ENCODE measurements at places on chromosomes 5 and 9.

- no peak for DNase-seq
Observed at GRCh38 chr5:154518438-154518867, 40.4 kb upstream of the HAND1 start.

GRCh38 chr5:141811287-141812155, 66.7 kb downstream of the PCDH1 start:
- peak; percentile 7 for DNase-seq

GRCh38 chr5:29811914-29812679, 1381.4 kb upstream of the CDH6 start:
- no peak for DNase-seq

DNA sequence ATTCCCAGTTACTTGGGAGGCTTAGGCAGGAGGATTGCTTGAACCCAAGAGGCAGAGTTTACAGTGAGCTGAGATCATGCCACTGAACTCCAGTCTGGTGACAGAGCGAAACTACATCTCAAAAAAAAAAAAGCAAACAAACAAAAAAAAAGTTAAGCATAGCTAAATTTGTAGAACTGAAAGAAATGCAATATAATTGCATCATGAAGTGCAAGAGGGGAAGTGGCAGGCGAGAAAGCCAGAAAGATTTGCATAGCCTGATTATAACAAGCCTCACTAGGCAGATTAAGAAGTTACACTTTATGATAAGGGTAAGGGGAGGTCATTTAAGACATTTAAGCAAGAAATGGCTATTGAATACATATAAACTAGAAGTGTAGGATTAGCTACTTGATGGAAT, 187.1 kb downstream of the EDIL3 start:
- DNase-seq = no peak

GRCh38 chr5:113489299-113489698, 1.0 kb upstream of the MCC start:
- DNase-seq = no peak

- DNase-seq = no peak
Observed at GRCh38 chr9:117644932-117645636, 59.1 kb upstream of the TLR4 start.

- no peak for DNase-seq
Observed at GRCh38 chr5:111675201-111675934, 81.6 kb downstream of the NREP start.

DNA sequence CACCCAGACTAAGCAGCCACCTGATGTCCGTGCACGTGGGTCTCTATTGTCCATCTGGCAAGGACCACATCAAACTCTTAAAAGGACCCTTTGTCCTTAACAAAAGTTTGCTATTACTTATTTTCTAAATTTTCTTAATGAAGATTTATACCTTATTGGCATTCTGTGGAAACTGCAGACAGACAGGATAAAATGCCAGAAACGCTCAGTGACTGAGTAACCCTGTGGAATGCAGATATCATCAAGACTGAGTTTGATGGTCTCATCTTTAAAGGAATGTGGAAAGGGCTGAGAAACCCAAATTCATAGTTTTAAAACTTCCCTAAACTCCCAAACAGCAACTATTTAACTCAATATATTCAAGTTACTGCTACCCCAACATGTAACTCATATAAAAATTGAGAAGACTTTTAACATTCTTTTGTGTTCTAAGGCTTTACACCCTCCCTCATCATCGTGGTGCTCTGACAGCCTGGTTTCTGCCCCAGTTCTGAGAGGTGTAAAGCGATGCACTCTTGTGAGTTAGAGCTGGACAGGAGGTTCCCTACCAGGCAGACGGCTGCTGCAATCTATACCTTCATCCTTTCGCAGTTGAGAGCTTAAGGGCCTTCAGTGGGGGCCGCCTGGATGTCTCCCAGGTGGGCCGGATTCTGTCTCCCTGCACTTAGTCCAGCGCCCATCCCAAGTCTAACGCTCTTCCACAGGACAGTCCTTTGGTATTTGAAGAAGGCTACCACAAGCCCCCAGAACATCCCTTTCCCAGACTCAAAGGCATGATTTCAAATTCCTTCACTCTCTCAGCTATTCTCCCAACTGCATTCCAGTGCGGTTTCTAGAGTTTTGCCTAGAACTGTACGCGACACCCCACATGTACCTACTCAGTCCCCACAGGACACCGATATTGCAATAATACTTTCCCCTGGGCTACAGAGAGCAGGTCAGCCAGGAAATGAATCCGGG, 68.9 kb downstream of the DAP start:
- no peak for DNase-seq

DNA sequence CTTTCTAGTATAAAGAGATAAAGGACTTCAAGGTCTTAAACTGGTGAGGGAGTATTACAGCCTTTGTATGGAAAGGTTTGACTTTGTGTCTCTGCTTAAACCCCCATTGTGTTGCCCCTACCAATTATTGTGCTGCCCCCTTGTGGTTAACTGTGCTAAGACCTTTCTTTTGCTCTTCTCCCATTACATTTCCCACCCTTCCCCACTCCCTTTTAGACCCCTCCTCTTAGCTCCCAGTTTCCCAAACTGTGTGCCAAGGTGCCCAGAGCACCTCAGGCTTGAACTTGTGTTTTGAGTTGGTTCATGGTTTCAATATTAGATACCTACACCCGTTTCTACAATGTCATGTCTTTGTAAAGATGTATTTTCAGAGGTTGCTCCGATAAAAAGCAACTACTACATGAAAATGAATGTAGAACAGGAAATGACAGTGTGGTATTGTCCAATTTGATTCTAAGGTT, 2.9 kb downstream of the JAK2 start:
- DNase-seq = peak; percentile 66

- no peak for DNase-seq
Observed at GRCh38 chr9:134694714-134695113, 53.1 kb downstream of the COL5A1 start.

DNA sequence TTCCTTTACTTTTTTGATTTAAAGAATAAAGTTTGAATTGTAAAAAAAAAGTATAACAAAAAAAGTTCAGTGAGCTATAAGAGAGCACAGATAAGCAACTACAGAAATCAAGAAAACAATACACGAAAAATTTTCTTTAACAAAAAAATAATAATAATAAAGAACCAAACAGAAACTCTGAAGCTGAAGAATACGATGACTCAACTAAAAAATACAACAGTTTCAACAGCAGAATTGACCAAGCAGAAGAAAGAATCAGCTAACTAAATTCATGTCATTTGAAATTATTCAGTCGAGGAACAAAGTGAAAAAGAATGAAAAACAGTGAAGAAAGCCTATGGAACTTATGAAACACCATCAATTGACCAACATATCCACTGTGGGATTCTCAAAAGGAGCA, 177.7 kb downstream of the NDUFS4 start:
- no peak for DNase-seq

- DNase-seq = no peak
Observed at GRCh38 chr5:146860213-146860893, 18.2 kb downstream of the PPP2R2B start.

DNA sequence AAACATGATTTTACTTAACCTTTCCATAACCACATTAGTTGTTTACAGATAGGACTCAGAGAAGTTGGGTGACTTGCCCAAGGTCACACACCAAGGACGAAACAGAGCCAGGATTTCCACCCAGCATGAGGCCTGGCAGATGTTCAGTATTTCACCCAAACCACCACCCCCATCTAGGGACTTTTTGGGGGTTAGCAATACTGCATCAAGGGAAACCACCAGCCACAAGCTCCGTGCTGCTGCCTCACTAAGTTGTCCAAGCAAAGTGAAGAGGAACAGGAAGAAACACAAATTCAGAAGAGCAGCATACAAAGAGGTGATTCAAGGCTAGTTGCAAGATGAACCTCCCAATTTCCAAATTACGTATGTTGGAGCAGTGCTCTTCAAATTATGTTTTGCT, 219.6 kb upstream of the RORB start:
- DNase-seq = no peak

DNA sequence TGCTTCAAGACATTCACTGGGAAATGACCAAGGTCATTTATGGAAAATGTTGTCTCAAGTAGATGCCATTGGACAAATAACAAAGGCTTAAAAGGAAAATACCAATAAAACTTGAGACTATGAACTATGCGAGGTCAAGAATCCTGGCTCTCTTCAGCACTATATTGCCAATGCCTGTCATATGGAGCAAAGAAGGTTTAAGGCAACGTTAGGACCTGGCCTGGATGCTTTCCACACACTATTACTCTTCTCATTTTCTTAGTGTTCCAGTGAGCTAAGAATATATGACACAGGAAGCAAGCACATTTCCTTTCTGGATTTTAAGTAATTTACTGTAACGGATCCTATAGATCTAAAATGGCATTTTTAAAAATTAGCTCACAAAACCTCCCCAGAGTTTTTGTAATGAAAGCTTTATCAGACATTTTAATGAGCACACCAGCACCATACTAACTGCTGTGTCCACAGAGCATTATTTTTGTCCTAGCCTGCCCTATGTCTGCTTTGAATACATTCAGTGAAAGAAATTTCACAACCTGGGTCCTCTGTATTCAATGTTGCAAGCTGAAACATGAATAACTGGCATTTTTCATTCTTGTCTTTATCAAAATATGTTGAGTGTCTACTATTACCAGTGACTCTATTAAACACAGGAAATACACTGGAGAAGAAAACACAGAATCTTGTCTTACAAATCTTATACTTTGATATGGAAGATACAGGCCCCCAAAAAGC, 315.6 kb downstream of the CETN3 start:
- DNase-seq = no peak

- no peak for DNase-seq
Observed at GRCh38 chr5:139710319-139711066, 62.3 kb downstream of the CXXC5 start.

GRCh38 chr5:138054847-138055558, 22.1 kb upstream of the FAM13B start:
- DNase-seq = no peak

- peak; percentile 46 for DNase-seq
Observed at GRCh38 chr9:75866273-75866871, 24.1 kb upstream of the PCSK5 start.

GRCh38 chr5:17448877-17449276, 49.2 kb upstream of the TAF11L2 start:
- DNase-seq = no peak

- no peak for DNase-seq
Observed at GRCh38 chr5:56900395-56900794, 9.0 kb upstream of the SETD9 start.

DNA sequence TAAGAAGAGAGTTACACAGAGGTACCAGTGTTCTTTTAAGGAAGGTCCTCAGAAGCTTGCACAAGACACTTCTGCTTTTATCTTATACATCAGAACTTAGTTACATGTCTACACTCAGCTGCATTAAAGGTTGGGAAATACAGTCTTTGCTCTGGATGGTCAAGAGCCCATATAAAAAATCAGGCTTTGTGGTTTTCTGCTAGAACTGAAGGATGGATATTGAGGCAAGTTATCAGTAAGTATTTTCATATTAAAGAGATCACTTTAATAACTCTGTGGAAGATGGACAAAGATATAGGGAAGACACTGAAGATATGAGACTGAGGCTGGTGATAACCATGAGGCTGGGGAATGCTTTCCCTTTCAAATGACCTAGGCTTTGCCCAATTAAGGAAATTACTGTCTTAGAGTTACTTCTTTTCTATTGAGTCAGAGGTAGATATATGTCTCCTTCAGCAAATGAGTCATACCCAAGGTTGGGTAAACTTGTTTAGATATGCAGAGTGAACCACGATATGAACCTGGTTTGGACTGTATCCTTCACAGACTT, 87.0 kb upstream of the TNC start:
- no peak for DNase-seq

GRCh38 chr5:140072812-140073211, 29.7 kb upstream of the NRG2 start:
- no peak for DNase-seq

GRCh38 chr5:77906806-77907205, 130.7 kb upstream of the TBCA start:
- no peak for DNase-seq

- DNase-seq = no peak
Observed at GRCh38 chr5:55591686-55592085, 56.9 kb upstream of the PLPP1 start.

DNA sequence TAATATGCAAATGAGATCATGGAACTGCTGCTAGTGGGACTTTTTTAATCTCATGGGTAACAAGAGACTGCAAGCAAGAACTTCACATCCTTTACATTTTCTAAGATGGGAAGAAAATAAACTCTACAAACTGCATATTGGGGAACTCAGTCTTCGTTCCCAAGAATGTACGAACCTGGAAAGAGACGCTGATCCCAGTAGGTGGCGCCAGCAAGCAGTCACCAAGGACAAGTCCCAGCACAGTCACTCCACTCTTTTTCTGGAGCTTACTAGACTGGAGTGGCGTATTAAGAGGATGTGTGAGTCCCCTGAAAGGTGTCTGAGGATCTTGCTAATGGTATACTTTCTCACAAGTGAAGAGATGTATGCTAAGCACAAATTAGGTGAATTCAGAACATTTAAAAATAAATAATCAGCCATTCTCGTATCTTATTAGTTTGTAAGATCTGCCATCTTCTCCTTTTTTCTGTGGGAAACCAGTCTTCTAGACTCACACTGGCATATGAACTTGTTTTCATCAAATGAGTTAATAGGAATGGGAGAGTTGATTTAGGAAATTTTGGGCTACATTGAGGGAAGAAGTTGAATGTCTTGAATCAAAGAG, 16.0 kb upstream of the PUM3 start:
- DNase-seq = peak; percentile 31

DNA sequence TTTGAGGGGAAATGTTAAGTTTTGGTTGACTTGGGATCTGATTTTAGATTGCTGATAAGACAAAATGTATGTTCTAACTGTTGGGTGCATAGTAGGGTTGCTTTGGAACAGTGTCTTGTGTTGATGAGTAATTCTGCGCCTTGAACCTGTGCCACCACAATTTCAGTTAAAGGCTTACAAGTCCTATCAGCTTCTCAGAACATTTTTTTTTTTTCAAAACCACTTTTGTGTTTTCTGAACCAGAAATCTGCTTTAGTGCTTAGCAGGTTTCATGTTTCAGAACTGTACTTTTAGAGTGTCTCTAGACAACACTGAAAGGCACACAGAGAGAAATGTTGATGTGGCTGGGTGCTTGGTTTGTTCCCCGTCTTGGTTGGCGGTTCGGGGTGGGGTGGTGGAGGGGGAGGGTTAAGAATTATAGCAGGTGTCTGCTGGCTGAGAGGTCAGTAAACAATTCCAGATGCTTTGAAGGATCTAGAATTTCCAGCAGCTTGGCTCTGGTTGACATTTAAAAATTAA, 84.6 kb downstream of the ANKRD55 start:
- DNase-seq = peak; percentile 71

GRCh38 chr9:76615177-76615603, 149.0 kb upstream of the PCA3 start:
- DNase-seq = no peak

DNA sequence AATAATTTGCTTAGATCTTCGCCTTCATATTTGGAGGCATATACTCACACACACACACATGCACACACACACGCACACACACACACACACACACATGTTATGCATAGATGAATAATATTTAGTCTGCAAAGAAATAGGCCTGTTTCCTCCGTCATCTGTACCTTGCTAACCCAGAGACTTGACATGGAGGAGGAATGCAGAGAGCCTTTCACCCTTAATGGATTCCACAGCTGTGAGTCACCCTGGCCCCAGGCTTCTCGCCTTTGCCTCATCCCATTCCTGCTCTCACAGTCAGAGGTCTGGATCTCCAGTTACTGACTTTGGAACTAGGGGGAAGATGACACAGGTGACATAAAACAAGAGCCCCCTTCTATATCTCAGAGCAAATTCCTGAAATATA, 29.7 kb downstream of the ZNF462 start:
- no peak for DNase-seq

GRCh38 chr5:1955586-1955985, 72.9 kb upstream of the IRX4 start:
- DNase-seq = no peak

GRCh38 chr5:93431250-93431649, 149.8 kb downstream of the NR2F1-AS1 start:
- DNase-seq = no peak

GRCh38 chr5:138449501-138450239, 10.8 kb downstream of the REEP2 start:
- peak; percentile 62 for DNase-seq
